SHP77 (cell line): ENCODE measurements at places on chromosomes 2 and 18.

GRCh38 chr2:236016496-236016895 lies 151.7 kb downstream of the GBX2 start:
- no peak for DNase-seq

DNA sequence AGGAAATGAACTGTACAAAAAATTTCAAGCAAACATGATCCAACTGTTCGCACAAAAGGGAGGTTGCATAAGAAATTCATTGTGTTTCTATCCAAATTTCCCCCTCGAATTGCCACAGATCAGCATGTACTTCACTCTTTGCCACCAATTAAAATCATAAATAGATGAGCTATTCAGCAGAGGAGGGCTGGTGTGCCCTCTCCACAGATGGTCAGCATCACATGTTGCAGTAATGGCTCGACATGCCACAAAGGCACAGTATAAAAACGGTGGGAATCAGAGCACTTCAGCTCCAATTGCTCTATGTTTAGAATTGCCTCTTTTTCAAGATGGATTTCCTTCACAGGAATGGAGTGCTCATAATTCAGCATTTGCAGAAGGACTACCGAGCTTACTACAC lies at the start of gene G6PC2:
Gene G6PC2 (plus strand): TSS at position 289 of the 400 bp plus-strand sequence. CDS start 41 bp downstream, at position 330.
- DNase-seq, result no peak

- no peak for DNase-seq
These were observed 12.6 kb downstream of the GPD2 start for GRCh38 chr2:156448766-156449165.

- DNase-seq, result no peak
These were observed 203.3 kb downstream of the GBX2 start for GRCh38 chr2:235964787-235965390.

DNA sequence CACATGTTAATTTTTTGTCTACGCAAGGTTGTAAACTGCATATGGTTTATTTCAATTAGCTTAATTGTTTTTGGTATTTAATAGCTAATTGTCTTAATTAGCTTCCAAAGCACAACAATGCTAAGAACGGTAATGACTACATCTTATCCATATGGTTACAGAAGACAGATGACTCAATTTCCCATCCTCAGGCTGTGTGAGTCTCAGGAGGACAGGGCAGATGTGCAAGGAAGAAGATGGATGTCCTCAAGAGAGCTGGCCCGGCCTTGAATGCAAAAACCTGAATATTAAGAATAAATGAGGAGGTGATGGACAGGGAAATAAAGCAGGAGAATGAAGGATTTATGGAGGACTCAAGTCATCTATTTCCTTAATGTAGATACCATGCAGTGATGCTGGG lies 31.4 kb downstream of the SLC4A3 start:
- DNase-seq, result no peak

GRCh38 chr2:235049069-235049468 lies 97.3 kb downstream of the SH3BP4 start:
- DNase-seq, result peak; percentile 56

DNA sequence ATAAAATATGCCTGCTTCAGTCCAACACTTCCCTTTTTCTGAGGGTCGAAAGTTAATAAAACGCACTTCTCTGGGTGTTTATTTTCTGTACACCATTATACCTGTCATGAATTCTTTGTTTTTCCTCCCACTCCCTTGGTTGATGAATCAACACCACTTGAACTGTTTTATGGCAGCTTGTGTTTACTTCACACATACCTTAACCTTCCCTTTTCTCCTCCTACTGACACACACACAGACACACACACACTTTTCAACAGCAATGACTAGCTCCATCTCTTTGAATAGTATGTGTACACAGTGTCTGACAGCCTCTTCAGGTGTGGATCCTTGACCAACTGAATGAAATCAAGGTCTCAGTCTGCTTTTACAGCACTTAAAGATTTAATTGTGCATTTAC lies 91.3 kb downstream of the SATB2 start:
- DNase-seq, result peak; percentile 63

GRCh38 chr2:238525990-238526389 lies 99.3 kb downstream of the ASB1 start:
- no peak for DNase-seq

DNA sequence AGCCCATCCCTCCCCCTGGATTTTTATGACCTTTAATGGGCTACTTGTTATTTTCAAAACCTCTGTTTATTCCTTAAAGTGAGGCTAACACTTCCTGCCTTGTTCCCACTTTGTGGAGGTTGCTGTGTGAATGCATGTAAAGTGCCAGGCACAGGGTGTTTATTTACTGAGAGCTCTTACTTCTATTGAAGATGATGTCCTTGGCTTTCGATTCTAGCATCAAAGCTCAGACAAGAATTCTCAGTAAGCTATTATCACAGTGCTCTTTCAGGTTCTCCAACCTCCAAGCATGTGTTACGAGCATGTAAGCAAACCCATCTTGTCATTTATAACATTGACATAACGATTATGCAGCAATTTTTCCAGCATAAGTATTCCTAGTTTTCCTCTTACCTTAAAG lies 44.2 kb downstream of the DPYSL5 start:
- DNase-seq, result no peak

GRCh38 chr18:45103319-45104048 lies 422.8 kb downstream of the SETBP1 start:
- no peak for DNase-seq

DNA sequence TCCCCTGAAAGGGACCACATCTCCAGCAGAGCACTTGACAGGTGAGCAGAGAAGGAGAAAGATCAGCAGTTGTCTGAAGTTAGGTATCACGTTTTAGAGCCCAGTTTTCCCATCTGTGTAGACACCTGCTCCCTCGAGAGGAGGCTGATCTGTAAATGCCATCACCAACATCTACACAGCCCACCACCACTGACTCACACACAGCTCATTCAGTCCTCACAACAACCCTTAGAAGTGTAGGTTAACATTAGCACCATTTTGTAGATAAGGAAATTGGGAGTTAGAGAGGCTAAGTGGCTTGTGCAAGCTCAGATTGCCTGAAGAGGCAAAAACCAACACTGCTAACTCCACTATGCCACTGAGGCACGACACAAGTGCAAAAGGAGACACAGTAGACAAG lies 37.2 kb upstream of the STAT1 start:
- DNase-seq, result no peak

- DNase-seq, result no peak
These were observed 21.9 kb downstream of the PPP3R1 start for GRCh38 chr2:68230241-68231060.

GRCh38 chr2:171407030-171407675 lies 26.6 kb downstream of the METTL8 start:
- no peak for DNase-seq

- no peak for DNase-seq
These were observed 105.6 kb downstream of the FEZ2 start for GRCh38 chr2:36492216-36492945.

DNA sequence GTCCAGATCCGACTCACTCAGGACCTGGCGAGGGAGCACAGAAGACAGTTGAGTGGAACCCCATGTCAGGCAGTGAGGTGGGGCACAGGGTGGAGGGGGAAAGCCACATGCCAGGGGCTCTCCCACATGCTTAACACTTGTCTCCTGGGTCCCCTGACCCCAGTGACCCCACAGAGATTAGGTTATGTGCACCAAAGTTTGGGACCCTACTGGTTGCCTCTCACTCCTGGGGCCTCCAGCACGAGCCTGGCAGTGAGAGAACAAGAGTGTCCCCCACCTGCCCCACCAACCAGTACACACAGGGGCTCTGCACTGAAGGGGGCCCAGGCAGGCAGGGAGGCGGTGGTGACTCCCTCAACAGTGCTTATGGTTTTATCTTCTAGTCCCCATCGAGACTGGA lies 58.3 kb downstream of the CIB4 start:
- no peak for DNase-seq

GRCh38 chr2:758073-758820 lies 81.0 kb upstream of the TMEM18 start:
- DNase-seq, result no peak

DNA sequence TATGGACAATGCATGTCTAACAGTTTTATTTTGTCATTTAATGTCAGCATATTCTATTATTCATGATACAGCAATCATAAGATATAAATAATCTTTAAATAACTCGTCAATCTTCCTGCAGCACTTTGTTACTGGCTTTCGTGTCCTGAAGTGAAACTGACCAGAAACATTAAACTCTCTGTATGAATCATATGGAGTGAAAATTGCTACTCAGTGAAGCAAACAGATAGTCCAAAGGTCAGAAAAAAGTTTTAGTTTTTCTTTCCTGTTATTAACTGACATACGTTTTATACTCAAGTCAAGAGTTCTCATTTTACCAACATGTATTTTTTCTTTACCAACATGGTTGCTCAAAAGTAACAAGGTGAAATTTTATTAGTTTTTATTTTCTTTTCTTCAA lies 106.8 kb upstream of the GALNT5 start:
- no peak for DNase-seq

DNA sequence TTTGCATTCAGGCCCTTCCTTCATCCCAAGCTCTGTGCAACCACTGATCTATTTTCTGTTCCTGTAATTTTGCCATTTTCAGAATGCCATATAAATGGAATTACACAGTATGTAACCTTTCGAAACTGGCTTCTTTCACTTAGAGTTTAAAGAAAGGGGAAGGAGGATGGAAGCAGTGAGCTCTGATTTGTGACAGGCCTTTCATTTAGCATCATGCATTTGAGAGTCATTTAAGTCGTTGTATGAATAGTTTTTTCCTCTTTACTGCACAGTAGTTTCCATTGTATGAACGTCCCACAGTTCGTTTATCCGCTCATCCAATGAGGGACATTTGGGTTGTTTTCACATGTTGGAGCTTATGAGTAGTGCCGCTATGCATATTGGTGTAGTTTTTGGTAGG lies 67.0 kb downstream of the LBH start:
- DNase-seq, result no peak
